Fibroblast of mammary gland (primary cell): ENCODE measurements at places on chromosomes 13 and 19.

GRCh38 chr19:49287141-49287770, 37.7 kb downstream of the SLC6A16 start:
- no peak for DNase-seq

DNA sequence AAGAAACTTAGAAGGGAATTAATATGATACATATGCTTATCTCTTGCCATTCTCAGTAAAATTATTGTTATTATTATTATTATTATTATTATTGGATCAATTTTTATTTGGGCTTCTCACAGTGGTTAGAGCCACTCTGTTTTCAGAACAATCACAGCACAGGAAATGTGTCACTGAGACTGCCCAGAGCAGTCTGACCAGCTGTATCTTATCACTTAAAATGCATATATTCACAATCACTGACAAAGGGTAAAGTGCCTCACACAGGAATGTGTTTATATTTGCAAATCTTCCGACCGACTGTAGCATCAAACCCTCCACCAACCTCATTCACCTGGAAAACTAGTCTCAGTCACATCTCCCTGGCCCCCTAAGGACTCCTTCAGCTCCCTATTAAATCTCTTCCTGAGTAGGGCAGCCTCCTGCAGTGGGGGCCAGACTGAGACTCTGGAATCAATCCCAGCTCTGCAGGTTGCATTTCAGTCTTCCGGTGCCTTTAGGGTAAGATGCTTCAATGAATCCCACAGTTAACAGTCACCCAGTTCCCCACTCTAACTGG, 738.3 kb upstream of the SLITRK5 start:
- no peak for DNase-seq

- peak; percentile 84 for DNase-seq
Measured at GRCh38 chr19:4669723-4670480, at the start of gene MYDGF. TSS of gene MYDGF (minus strand) at chr19:4670342. CDS start at chr19:4670334, 8 bp downstream.

GRCh38 chr13:73857106-73857505, 277.1 kb downstream of the KLF12 start:
- DNase-seq: no peak

DNA sequence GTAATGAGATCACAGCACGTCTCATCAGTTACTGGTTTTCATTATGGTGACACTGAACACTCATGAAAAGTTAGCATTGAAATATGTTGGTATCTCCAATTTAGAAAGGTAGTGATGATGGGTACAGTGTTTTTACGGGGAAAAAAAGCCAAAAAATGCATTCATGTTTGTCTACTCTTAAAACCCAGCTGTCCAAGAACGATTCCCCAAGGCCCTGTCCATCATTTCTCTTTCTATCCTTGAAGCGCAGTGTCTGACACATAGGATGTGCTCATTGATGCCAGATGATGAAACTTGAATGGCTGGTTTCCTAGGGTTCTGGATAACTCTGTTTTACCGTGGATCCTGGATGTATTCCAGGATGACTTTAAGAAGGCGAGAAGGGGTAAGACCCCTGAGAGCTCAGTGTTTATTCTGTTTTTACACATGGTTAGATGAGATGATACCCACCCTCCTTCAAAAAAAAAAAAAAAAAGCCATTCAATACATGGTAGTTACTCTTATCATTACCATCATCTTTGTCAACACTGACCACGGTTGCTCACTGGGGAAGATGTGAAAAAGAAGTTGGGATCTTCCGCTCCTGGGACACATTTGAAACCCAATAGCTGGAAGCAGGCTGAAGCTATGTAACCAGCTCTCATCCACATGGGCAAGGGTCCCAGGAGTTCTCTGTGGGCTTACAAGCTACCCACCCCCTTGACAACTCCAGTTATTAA, 22.5 kb downstream of the SERP2 start:
- peak; percentile 78 for DNase-seq

GRCh38 chr13:80399340-80400163, 58.6 kb upstream of the SPRY2 start:
- peak; percentile 8 for DNase-seq

- DNase-seq: peak; percentile 67
Measured at GRCh38 chr19:38667661-38668171, 20.3 kb downstream of the ACTN4 start.

- DNase-seq: no peak
Measured at GRCh38 chr13:78566631-78567030, 36.7 kb downstream of the POU4F1 start.

GRCh38 chr13:76503766-76504165, 382.4 kb downstream of the KCTD12 start:
- no peak for DNase-seq

DNA sequence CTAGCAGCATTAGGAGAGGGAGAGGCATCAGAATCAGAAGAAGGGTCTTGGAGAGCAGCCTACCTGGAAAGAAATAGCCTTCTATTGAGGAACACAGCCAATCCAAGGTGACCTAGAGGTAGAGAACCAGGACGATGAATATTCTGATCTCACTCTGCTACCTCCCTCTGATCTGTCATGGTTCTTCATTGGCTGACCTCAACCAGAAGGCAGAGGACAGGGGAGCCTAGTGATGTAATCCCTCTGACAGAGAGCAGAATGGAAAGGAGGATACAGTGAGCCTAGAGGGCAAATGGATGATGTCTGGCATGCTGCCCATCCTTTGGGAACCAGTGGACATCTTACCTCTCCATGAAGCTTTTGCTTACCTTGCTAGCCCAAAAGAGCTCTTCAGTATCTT, 3.6 kb downstream of the ZNF507 start:
- DNase-seq: peak; percentile 2

DNA sequence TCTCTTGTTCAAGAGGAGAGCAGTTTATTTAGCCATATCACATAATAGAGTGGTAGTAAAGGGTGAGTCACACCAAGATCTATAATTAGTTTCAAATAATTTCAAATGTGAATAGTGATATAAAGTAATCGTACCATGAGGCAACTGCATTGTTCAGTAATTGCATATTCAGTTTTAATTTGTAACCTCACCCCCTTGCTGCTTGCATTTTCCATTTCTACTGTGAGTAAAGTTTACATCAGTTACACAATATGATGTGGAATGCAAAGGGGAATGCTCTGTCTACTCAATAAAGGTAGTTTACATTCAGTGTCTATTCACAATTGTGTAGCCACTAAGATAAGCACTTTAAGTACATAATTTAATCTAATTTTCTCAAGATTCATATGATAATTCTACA, 1695.7 kb upstream of the SPRY2 start:
- no peak for DNase-seq

DNA sequence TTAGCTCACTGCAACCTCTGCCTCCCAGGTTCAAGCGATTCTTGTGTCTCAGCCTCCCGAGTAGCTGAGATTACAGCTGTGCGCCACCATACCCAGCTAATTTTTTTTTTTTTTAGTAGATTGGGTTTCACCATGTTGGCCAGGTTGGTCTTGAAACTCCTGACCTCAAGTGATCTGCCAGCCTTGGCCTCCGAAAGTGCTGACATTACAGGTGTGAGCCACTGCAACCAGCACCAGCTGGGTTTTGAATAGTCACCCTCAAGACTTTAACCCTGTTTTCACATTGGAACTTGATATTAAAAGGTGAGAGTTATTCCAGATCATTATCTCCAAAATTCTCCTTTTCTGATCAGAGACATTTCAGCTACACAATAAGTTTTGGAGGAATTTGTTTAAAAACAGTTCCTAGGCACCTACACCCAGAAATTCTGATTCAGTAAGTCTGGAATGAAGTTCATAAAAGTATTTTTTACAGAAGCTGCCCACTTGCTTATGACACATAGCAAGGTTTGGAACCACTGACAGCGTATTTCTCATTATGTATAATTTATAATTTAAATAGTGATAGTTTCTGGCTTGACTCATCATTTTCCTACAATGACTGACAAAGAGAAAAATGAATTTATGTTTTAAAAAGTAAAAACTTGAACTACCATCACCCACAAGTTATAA, 417.3 kb downstream of the DIAPH3 start:
- DNase-seq: peak; percentile 50

DNA sequence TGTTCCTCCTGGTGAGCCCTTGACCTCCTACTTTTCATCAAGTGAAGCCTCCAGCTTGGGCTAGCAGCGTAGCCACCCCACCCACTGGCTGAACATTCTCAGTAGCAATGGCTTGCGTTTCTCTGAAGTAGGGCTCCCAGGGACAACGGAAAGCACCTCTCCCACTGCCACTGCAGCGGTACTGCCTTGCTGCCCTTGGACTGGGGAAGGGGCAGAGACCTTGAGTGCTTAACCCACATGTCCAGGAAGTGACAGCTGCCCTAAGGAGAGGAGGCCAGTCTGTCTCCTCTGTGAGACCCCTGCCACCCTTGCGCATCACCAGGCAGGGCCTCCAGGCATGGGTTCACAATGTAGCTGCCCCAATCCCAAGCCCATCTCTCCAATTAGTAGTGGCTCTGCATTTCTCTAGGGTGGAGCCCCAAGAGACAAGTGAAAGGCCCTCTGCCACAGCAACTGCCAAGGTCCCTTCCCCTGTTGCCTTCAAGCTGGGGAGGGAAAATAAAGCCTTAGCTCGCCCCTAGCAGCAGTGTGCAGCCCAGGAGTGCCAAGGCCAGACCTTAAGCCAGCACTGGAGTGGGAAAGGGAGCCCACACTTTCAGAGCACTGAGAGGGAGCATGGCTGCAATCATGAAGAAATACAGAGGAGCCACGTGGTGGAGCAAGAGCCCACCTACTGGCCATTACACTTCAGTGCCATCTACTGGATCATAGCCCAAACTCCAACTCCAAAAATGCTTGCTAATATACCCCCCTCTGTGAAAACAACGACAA, 175.9 kb upstream of the TRPC4 start:
- peak; percentile 44 for DNase-seq

GRCh38 chr19:2171349-2172145, 7.8 kb downstream of the DOT1L start:
- peak; percentile 47 for DNase-seq

GRCh38 chr19:38429811-38430156, 3.7 kb upstream of the RYR1 start:
- no peak for DNase-seq

- DNase-seq: no peak
Measured at GRCh38 chr13:77391475-77391874, 64.6 kb upstream of the MYCBP2 start.

DNA sequence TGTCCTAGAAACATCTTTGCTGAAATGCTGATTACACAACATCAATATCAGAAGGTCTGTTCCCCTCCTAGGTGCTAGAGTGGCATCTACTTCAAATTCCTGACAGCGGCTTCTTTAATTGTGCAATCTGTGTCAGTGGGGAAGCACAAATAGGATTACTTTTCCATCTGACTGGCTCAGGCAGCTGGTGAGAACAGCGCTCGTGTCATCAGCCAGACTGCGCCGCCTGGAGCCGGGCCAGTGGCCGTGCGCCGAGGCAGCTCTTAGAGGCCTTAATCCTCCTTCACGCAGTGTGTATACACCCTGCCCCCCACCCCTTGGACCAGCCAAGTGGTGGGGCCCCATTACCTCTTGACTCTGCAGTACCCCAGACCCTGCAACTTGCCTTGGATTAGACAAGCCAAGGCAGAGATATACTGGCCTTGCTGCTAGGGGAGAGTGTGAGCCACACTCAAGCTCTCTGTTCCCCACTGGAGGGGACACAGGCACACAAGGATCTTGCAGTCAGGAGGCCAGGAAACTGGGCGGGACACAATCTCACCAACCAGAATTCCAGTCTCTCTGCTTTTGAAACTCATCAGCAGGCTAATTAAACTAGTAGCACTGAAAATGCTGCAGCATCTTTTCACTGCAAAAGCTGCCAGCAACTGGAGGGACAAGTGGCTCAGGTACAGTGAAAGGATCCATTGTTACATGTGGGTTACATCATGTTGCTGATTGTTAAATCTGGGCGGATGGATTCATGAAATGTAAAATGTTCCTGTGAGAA, 48.9 kb upstream of the EPHX3 start:
- peak; percentile 88 for DNase-seq

DNA sequence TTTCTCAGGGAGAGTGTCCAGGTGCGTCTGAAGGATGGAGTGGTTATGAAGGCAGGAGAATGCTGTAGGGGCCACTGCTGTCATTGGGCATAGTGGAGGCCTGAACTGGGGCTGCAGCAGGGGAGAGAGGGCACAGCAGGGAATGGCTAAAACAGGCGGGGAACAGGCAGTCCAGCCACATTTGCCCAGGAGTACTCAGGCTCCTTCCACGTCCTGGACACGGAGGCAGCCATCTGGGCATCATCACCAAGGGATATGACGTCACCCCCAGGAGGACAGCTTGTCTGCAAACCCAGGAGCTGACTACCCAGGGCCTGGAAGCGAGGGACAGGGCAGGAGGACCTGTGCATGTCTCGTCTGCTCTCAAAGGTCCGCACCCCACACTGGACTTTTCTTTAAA, 22.2 kb downstream of the VSTM2B start:
- no peak for DNase-seq

DNA sequence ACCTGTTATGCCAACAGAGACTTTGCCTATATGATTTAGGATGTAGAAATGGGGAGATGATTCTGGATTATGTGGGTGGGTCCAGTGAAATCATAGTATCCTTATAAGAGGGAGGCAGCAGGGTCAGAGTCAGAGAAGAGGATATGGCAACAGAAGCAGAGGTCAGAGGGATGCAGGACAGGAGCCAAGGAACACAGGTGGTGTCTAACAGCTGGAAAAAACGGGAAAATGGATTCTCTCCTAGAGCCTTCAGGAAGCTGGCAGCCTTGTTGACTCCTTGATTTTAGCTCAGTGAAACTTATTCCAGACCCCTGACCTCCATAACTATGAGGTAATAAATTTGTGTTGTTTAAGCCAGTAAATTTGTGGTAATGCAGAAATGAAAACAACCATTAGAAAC, 28.8 kb upstream of the OXGR1 start:
- no peak for DNase-seq

DNA sequence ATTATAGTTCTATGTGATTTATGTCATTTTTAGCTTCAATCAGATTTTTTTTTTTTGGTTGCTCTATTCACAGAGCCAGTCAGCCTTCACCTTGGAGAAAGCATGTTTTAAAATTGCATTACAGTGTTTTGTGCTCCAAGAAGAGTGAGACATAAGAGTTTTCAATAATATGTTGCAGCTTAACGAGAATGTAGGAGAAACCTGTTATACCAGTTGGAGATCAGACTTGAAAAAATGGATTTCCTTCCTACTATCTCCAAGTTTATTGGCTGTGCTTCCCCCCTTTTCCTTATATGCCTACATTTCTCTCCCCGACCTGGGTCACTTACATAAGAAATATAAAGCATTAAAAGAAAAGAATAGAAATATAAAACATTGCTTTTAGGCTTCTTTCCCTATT, 123.9 kb upstream of the ARGLU1 start:
- no peak for DNase-seq

- DNase-seq: no peak
Measured at GRCh38 chr13:113124211-113124970, 1.8 kb downstream of the F10 start.

GRCh38 chr19:48646722-48647216, 782 bp upstream of the CA11 start:
- DNase-seq: no peak

DNA sequence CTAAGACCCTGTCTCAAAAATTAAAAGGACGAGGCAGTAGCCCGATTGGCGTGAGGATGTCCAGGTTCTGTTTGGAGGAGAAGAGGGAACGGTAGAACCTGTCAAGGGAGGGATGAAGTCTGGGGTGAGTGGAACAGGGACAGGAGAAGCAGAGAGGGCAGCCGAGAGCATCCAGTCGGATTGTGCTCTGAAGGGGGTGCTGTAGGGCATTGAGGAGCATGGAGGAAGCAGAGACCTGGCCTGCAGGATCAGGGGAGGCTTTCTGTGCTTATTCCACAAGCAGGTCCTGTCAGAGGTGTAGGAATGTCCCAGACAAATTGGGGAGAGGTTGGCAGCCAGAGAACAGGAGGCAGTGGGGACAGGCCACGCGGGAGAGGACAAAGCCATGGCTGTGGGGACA, 14.1 kb downstream of the AP2A1 start:
- DNase-seq: no peak

GRCh38 chr19:996051-996838, 4.0 kb upstream of the GRIN3B start:
- DNase-seq: peak; percentile 62

- DNase-seq: no peak
Measured at GRCh38 chr13:88360761-88361160, 689.6 kb downstream of the SLITRK5 start.
